ENCODE measurements at places on chromosomes 4 and X.

DNA sequence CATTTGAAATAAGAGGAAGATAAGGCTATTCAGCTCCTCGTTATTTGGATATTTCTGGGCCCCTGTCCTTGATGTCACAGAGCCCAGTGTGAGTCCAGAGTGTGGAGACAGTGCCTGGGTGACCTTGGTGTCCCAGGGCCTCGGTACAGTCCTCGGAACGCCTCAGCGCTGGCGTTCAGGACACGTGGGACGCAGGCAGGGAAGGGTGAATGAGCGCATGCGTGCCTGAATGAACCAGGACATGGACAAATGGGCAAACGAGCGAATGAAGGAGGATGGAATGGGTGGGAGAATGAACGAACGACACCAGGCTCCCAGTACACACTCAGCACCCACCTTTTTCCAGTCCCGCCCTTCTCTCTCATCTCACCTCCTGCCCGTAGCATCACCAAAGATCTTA is 44.2 kb downstream of the EVC start:
- DNase-seq: no peak

- DNase-seq: no peak
Observed at GRCh38 chr4:13986548-13986947, 359.0 kb upstream of the BOD1L1 start.

DNA sequence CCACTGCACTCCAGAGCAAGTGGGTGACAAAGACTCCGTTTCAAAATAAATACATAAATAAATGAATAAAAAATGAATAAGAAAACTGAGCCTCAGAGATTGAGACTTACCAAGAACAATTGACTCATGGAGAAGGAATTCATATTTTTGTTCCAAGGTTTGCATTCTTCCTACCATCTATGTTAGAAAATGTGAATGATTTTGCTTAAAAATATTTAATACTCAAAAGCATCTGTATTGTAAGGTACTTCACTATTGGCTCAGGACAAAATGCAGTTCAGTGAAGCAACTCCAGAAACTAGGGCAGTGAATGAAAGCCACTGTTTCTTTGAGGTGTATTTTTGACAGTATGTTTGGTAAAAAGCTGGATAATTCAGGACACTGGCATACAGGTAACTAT is 54.1 kb downstream of the XAGE2 start:
- DNase-seq: no peak

GRCh38 chrX:49988143-49988542 is 65.7 kb downstream of the CLCN5 start:
- no peak for DNase-seq

DNA sequence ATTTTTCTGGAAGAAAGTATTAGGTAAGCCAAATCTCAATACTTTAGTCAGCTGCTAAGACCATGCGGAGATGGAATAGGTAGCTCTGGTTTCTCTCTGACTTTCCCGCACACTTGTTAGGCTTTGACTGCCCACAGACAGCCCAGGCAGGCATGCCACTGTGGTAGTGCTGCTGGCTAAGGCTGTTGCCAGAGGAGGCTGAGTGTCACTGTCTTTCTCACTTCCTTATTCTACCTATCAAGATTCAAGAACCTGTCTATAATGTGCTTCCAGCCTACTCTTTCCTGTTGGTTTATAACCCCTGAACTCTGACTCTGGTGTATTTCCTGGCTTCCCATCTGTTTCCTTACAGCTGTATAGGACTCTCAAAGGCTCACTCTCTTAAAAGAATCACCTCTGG is 81.8 kb upstream of the TRPC5 start:
- no peak for DNase-seq

- no peak for DNase-seq
Observed at GRCh38 chr4:40628888-40629287, 776 bp downstream of the RBM47 start.

DNA sequence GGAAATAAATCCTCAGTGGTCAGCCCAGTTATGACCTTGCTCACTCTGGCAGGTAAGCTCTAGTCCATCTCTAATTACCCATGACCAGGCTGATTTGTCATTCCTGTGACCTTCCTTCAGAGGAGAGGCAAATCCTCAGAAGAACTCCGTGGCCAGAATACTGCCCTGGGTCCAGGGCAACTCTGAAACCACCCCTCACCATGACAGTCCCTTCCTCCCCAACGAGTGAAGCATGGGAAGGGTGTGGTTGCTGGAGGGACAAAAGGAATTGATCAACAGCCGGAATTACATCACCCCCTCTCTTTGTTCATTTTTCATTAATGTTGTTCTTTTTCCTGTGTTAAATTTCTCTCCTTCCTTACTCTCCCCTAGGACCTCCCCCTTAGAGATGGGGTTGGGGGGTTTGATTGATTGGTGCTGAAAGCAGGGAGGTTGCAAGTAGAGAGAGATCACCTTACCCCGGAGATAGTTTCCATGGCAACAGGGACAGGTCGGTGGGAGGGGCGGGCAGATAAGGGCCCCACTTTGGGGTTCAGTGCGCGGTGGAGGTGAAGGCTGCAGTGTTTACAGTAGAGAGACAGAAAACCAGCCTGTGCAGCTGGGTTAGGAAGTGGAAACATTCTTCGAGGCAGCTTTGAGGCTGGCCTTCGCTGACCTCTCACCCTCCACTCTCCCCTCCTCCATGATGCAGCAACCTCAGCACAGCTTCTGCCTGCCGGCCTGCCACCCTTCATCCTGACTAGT is 647.4 kb downstream of the BCOR start:
- DNase-seq: no peak

DNA sequence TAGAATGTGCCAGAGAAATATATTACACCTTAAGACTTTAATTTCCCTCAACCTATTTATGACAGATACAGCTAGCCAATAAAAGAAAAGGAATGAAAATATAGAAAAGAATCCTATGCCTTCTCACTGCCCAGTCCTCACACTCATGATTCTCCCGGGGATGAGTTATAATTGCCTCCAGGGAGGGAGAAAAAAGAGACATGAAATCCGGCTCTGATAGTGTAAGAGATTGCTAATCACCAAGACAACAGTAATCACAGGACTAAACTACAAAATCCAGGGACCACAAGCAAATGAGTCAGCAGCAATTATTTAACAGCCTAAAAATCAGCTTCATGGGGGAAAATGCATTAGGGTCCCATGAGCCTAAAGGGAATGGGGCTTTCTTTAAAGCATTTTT is 95.9 kb upstream of the DUSP21 start:
- no peak for DNase-seq

GRCh38 chr4:2909583-2909982 is 53.6 kb downstream of the NOP14 start:
- DNase-seq: no peak
